ENCODE measurements at places on chromosomes 5 and 9.

DNA sequence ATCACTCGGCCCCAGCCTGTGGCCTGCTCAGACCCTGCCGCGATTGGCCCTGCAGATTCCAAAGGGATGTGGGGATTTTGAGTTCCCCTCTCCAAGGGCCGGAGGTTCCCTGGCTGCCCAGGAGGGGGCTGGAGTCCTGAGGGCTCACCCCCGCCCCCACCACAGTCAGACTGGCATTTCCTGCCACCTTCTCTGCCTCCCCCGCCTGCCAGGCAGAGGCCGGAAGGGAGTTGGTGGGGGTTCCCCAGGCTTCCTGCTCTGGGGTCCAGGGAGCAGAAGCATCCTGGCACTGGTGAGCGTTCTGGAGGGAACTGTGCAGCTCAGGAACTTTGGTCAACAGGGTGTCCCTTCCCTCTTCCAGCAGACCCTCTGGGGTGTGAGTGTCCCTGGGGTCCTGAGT, 70.6 kb downstream of the RXRA start:
- no peak for DNase-seq

DNA sequence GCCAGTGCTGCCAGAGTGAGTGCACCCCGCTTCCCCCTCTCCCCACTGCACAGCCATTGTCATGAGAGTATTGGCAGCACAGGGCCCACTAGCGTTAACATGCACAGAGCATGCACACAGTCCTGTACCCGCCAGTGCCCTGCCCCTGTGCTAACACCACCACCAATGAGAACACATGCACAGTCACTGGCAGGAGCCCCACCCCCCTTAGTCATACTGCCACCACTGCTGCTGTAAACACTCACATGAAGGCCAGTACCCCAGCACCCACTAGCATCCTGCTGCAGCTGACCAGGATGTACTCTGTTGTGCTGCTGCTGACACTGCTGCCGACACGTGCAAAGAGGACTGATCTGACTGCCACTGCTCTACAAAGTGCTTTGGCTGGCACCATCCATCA, 19.5 kb upstream of the RANBP6 start:
- no peak for DNase-seq

DNA sequence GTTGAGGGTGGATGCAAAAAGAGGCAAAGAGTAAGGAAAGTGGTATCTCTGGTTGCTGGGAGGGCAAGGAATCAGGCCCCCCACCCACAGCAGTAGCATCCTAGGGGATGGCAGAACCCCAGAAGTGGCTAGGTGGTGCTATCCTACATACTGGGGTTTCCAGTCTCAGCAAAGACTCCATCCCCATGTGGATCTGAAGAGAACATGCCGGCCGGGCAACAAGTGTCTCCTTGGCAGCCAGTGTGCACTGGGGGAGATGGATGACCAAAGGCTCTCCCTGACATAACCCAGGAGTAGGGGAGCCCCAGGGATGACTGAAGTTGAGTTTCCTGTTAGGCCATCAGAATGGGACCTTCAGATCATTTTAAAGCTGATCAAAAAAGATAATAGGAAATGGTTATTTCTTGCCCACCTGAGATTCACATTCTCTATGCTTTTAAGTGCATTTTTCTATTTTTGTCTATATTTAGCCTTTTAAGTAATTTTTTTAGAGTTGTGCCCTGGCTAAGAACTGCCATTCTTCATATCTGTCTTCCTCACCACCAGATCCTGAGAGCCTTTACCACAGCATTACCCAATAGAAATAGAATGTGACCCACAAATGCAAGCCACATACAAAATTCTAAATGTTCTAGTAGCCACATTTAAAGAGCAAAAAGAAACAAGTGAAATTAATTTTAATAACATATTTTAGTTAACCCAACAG, 78.7 kb upstream of the SMIM23 start:
- DNase-seq: no peak

DNA sequence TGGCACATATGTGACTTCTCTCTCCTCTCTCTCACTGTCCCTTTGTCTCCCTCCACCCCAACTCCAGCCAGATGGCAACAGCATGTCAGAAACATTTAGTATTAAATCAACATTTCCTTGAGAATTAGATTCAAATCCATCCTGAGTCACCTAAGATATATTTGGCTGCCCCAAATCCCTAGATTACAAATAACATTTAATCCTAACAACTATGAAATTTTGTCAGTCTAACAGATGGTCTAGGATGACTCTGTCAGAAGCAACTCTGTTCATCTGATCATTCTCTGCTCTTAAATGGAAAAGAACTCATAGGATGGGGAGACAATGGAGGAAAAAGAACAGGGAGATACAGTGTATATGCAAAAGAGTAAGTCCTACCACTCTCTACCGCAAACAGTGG, 201.2 kb downstream of the TSSK1B start:
- DNase-seq: no peak

DNA sequence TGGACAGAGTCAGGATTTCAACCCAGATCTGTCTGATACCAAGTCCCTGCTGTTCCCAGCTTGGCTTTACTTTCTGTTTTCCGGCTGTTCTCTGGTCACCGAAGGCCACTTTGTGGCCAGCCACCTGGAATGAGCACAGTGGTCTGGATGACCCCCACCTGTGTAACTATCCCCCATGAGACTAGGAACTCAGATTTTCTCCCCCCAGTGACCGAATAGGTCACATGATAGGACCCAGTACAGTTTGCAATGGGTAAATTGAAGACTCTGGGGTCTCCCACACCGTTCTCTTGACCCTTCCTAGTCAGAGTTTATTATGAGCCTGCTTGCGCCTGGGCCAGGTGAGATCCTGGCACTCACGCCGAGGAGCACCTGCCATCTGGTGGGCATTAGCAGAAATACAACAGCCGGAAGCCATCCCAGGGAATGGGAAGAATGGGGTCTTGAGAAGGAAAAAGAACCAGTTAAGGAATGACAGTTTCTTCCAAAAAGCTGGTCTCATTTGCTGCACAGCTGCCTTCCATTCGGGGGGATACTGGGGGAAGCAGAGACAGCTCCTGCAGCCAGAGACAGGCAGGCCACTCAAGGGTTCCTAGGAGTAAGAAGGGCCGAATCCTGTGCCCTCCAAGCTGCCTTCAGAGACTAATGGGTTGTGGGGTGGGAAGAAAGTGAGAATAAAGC, 7.1 kb downstream of the PHYHD1 start:
- DNase-seq: peak; percentile 34

- no peak for DNase-seq
Observed at GRCh38 chr9:74379718-74380117, 117.4 kb upstream of the RORB start.

DNA sequence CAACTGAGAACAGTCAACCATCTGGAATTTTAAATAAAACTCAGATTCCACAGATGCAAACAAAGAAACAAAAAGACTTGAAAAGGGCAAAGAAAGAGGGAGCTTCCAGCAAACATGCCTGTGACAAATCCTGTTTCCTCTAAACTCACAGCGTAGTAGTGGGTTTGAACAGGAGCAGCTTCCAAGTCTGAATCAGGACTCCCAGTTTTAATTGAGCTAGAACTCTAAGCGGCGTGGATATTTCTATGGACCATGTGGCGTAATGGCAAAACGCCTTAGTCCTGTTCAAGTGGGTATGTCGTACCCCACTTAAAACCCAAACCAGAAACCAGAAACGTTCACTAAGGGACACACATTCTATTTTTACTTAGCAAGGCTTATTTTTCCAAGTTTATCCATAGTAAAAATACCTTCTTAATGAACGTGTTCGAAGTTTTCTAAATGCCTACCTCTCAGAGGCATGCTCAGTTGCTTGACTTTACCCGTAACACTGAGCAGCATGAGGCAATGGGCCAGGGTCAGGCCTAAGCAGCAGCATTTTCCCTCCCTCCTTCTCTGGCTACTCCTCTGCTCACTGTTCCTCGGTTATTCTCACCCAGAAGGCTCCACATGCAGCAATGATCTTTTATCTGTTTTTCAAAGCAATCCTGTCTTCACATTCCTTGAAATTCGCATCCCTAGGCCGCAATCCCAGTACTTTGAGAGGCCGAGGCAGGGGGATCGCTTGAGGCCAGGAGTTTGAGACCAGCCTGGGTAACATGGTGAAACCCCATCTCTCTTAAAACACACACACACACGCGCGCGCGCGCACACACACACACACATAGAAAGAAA, 77.9 kb downstream of the FNBP1 start:
- no peak for DNase-seq

GRCh38 chr5:27911216-27911615, 872.8 kb upstream of the CDH9 start:
- no peak for DNase-seq

- DNase-seq: no peak
Observed at GRCh38 chr5:140114341-140115185, 654 bp downstream of the PURA start.

GRCh38 chr5:173396311-173396993, 68.2 kb upstream of the STC2 start:
- DNase-seq: no peak

DNA sequence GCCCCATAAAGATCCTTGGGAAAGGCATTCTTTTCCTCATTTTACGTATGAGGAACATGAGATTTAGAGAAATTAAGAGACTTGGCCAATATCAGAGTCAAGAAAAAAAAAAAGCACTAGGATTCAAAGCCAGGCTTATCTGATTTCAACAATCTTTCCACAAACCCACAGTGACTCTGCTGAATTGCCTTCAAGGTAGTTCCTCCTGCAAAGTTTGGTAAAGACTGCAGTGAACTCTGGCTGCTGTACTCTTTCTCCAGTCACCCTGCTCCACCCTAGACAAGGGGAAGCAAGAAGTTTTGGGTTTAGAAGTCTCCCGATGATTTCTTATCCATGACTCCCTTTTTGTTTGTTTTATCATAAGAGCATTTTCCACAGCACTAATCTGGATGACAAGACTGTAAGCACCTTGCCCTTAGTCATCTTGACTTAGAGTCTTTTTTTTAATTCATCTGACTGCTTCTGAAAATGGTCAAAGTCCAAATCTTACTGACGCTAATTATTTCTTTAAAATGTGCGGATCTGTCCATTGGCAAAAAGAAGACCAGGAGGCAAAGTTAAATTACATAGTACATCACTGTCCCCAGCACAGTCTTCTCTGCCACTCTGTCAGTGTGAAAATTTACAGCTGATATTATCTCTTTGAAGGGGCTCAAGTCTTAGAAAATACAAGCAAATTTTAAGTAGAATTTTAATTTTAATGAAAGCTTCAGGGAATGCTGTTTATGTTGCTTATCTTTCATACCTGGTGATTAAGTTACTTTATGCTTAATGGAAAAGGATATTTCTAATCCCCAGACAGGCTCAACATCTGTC, 180.1 kb downstream of the TTLL11 start:
- DNase-seq: no peak

DNA sequence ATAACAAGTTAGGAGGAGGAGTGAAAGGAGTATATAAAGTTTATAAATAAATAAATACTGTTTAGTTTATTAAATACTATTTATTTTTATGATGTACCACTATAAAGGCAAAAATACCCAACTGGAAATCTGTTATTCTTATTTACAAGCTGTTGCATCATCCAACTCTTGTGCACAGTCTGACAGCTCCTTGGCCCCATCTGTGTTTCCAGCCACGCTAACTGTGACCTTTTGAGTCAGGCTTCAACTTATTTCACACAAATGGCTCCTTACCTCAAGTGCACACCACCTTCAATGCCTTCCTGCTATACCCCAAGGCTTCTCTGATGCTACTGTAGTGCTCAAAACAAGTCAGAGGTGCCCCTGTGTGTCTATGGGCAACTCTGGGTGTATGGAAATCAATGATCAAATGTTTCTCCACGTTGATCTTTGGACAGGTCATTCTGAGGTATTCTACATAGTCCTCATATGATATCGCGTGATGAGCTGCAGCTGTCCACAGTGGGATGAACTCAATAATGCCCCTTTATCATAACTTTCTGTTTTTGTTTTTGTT, 303.2 kb upstream of the GRAMD2B start:
- no peak for DNase-seq

GRCh38 chr9:87836951-87837705, 45.5 kb upstream of the SPATA31E1 start:
- no peak for DNase-seq
